Glomerular endothelial cell (primary cell): ENCODE measurements at places on chromosomes 2 and 18. TPM values are rescaled to one million over a fixed set of nuclear protein-coding genes. Genes with fewer than 3 reads are reported as not detected.

The PRSS56 gene
- total RNA-seq, result not detected in 2 replicates

The SERPINB13 gene
- total RNA-seq, result not detected in 2 replicates

The WDPCP gene
- total RNA-seq, result 4.2 and 7.0 TPM in 2 replicates

The MOGAT1 gene
- not detected in 2 replicates for total RNA-seq

The FSHR gene
- not detected in 2 replicates for total RNA-seq

The UGT1A5 gene
- total RNA-seq, result not detected in 2 replicates

The PTCD3 gene
- total RNA-seq, result 30.8 and 106 TPM in 2 replicates

The LAMA3 gene
- 1.9 and 4.9 TPM in 2 replicates for total RNA-seq

GRCh38 chr2:191066197-191066918 lies 52.4 kb upstream of the STAT1 start:
- DNase-seq, result no peak

GRCh38 chr2:130720036-130720435 lies 8.8 kb upstream of the GPR148 start:
- DNase-seq, result no peak

- DNase-seq, result no peak
These were observed 210.5 kb downstream of the LDLRAD4 start for GRCh38 chr18:13429016-13429415.

GRCh38 chr2:102200539-102200938 lies 13.7 kb downstream of the IL1RL2 start:
- DNase-seq, result no peak

DNA sequence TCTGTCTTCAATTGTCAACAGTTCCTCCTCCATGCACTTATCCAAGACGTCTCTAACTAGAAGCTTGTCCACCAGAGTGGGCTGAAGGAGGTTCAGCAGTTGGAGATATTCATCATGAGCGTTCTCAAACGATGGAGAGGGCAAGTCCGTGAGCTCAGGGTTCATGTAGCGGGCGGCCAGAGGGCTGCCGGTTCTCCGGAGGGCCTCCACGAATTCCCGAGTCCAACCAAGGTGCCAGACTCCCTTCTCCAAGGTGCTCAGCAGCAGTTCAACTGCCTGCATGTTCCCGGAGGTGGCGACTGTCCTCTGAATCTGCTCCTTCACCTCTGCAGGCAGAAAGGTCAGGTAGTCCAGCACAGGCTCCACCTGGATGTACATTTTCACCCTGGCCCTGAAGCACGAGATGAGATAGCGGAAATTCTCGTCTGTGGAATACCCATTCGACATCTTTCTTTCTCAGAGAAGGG lies 590 bp downstream of the IFIH1 start:
- DNase-seq, result no peak

GRCh38 chr2:38158378-38159118 lies 82.6 kb upstream of the CYP1B1 start:
- no peak for DNase-seq

DNA sequence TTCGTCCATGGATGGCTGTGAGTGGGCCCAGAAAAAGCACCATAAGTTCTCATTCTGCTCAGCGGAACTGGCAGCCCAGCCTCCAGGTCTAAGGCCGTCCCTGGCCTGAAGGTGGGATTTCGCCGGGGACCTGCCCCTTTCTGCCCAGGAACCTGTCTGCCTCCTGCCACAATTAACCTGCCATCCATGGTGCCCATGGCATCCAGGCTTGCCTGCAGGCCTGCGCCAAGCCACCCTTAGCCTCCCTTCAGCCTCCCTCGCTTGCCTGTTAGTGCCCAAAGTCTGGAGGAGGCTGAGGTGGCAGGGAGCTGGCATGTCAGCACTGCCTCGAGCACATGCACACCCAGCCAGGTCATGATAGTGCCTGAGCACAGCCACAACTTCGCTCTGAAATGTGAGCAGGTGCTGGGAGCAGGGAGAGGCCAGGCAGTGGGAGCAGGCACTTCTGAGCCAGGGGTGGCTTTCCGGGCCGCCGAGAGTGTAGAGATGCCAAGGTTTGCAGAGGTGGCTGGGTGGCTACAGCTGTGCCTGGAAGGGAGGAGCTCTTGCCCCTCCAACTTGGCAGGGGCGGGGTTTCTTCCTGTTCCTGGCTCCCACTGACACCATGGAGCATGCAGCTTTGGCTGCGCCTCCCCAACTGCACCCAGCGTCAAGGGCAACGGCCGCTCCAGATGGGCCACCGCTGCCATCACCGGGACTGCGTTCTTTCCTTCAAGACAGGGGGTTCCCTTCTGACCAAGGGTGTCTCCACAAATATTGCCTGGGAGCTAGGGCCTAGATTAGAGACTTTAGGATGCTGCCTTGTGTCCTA lies 648.9 kb upstream of the VRK2 start:
- DNase-seq, result no peak

DNA sequence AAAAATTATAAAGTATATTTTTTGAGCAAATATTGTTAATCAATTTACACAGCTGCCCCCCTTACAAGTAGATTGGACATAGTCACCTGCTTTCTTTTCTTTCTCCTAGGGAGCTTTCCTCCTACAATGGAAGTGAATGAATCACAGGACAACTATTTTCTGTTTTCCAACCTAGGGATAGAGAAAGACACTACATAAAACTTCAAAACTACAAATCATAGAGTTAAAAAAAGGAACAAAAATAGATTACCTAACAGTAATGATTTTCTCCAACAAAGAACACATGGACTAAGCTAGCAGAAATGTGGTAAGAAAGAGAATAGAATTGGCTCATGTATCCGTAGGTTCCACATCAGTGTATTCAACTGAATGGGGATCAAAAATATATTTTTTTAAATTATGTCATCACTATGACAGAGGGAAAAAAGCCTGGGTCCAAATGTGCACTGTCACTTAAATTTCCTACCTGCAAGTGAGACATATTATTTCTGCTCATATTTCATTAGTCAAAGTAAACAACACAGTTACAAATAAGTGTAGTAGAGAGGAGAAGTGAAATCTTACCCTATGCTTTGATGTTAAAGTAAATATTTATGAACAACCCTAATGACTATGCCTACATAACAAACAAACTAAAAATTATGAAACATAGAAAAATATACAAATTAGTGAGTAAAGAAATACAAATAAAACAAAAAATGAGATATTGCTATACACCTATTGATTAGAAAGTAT lies 756.7 kb downstream of the SOCS6 start:
- DNase-seq, result no peak

DNA sequence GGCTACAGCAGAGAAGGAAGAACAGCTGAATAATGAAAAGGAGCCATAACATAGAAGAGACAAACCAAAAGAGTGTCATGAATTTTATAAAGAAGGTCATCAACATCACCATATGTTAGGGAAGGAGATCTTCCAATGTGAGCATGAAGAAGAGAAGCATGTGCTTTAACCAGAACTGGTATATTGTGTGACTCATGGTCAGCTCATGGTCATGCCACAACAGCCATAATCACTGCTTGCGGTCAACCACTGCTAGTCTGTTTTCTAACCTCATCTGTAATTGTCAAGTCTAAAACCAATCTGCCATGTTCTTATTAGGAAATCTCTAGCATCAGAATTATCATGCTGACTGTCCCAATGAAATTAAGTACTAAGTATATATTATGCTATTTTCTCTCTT lies 204.1 kb upstream of the VRK2 start:
- DNase-seq, result no peak

- DNase-seq, result no peak
These were observed 429.4 kb downstream of the ARHGAP15 start for GRCh38 chr2:143558665-143559064.

DNA sequence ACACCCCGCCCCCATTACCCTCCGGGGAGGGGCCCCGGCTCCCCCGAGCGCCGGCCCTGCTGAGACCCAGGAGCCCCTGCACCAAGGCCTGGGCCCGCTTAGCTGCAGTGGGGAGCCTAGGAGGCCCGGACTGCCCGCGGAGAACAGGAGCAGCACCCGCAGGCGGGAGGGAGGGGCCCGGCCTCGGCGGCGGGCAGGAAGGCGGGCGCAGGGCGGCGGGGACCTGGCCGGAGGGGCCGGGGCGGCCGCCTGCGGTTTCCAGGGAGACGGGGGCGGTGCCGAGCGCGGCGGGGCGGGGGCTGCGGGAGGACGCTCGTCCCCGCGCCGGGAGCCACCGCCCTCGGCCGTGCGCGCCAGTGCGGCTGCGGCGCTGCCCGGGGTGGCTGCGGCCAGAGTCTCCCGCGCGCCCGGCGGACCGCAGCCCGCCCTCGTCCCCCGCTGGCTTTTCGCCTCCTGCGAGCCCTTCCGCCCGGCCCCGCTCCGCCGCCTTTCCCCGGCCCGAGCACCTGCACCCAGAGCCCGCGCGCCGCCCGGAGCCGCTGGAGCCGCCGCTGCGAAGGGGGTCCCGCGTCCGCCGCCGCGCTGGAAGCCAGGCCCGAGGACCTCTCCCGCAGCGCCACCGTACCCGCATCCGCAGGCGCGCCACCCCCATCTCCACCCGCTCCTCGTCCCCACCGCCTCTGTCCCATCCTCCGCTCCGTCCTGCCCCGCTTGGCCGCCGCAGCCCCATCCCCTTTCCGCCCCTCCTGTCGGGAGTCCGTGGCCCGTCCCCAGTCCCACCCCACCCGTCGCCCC lies 17.2 kb downstream of the GPC1 start:
- DNase-seq, result no peak

DNA sequence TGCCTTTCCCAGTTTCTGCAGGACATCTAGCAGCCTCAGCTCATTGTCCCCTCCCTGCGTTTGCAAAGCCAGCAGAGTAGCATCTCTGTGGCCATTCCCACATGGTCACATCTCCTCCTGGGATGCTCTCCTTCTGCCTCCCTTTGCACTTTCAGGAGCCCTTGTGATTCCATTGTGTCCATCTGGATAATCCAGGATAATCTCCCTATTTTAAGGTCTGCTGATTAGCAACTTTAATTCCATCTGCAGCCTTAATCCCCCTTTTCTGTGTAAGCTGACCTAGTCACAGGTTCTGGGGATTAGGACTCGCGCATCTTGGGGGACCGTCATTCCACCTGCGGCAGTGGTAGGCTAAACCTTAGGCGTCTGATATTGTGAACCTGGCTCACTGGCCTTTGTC lies 70.7 kb downstream of the NEDD4L start:
- no peak for DNase-seq

- DNase-seq, result no peak
These were observed 105.2 kb downstream of the CCDC85A start for GRCh38 chr2:56288838-56289580.

- DNase-seq, result no peak
These were observed 126.3 kb downstream of the NRP2 start for GRCh38 chr2:205808486-205809121.

DNA sequence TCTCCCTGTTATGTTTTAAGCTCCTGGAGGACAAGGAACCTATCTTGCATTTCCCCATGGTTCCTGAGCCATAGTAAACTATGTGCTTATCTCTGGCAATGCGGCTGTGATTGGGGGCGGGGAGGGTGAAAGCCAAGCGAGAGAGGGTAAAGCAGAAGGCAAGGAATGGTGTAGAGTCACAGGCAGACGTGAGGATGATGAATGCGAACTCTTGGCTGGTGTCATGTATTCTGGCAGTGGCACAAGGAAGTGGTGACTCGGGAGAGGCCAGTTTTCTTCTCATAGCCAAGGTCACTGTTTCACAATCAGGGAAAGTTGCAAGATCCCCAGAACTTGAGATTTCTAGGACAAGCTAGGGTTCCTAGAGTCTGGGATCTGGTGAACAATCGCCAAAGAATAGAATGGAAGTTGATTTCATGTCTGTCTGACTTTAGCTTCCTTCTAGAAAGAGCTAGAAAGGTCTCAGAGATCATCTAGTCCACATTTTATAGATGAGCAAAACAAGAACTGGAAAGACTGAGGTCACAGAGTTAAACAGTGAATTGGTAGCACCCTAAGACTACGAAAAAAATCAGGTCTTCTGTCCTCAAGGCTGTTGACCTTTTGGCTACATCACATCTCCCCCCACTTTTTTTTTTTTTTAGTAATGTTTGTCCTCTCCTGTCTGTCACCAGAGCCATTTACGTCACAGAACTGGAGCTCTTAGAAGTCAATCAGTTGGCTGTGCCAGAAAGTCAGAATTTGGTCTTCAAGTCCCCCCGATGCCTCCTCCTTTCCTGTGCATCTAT lies 137.0 kb downstream of the BCL11A start:
- DNase-seq, result no peak

GRCh38 chr2:102755284-102755683 lies 6.5 kb upstream of the TMEM182 start:
- no peak for DNase-seq

GRCh38 chr2:150595803-150596470 lies 108.5 kb upstream of the RND3 start:
- no peak for DNase-seq

DNA sequence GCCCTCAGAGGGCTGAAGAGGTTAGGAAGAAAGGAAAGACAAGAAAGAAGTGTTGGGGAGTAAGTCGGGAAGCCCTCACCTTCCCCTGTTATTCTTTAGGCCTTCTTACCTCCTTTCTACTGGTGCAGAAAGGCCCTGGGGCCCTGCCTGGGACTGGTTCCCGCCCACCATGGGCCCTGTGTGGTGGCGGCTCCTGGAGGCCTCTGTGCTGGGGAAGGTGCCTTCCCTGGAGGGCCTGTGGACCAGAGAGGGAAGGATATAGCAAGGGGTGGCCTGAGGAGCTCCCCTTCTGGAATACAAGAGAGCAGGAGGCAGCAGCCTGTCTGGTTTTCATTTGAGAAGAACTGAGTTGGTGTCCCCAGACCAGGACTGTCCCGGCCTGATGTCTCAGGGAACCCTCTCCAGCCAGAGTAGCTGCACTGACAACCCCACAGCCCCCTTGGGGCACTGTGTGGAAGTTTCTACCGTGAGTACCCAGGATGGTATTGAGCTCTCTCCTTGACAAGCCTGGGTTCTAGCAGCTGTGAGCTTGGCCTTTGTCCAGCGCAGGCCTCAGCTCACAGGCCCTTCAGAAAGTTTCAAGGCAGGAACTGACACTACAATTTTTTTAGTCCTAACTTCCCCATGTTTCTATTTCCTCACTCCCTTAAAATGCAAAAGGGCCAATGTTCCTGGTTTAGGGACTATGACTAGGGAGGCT lies 47.1 kb downstream of the EFR3B start:
- no peak for DNase-seq

DNA sequence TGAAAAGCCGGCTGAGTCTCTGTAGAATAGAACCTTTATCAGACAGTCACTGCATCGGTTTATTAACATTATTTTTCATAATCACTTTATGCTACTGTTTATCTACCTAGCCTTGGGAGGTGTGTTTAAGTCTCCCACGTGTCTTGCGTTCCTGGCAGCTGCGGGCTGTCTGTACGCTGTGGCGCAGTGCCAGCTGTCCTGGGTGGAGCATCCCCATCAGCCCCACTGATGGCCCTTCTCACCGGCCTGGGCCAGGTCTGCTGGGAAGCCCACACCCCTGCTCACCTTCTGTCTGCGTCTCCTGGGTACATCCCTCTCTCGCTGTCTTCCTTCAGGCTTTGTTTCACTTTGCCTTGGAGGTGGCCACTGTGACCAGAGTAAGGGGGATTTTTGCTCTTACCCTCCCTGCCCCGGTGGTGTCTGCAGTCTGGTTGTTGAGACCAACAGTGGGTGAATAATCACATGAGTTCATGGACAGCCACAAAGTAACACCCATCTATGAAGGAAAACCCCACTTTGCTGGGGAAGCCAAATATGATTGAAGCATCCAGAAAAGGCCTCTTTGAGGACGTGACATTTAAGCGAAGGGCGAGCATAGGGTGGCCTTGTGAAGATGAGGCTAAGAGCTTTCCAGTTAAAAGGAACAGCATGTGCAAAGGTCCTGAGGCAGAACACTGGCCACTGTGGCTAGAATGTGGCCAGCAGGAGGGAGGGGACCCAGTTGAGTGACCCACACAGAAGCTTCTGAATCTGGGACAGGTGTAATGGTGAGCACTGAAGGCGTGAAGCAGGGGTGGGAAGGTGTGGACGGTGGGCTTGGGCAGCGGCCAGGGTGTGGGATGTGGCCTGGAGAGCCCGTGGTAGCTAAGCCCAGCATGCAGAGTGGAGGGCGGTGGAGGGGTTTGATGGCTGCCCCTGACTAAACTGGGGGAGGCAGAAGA lies 41.7 kb downstream of the RAMP1 start:
- DNase-seq, result no peak

GRCh38 chr18:61587865-61588264 lies 254.6 kb downstream of the CDH20 start:
- no peak for DNase-seq
